ENCODE measurements at places on chromosomes 5 and 9.

- DNase-seq: no peak
Observed at GRCh38 chr5:74196233-74196632, 444.3 kb downstream of the ENC1 start.

GRCh38 chr9:96270236-96270744 lies 31.7 kb downstream of the HSD17B3 start:
- DNase-seq: no peak

DNA sequence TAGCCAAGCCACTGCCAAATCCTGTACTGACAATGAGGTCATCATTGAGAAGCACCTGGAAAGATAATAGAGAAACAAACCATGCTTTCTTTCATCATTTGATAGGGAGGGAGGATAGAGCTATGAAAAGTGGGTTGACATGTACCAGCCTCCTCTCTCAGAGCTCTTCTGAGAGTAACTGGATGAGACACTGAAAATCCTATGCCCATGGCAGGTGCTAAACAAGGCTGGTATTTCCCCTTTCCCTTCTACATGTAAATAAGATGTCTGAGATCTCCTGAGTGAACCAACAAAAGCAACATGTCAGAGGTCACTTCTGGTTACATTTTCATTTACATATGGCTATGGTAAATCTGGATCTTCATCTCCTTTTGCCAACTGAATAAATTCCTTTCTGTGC lies 45.3 kb upstream of the TRAF1 start:
- DNase-seq: no peak

DNA sequence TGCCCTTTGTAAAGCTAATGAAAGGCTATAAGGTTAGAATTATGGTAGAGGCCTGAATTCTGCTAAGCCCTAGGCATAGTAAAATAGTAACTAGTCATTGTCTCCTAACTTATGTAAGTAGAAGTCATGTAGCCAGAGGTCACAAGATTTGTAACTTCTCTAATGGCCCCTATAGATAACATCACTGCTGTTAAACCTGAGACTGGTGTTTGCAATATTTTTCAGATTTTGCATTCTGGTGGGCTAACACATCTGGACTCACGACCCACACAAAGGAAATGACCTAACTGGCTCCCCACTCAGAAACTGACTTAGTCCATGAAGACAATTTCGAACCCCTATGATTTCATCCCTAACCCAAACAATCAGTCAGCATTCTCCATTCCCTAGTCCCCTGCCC lies 37.2 kb upstream of the TTC39B start:
- DNase-seq: no peak

GRCh38 chr5:111299067-111299481 lies 74.9 kb downstream of the CAMK4 start:
- DNase-seq: no peak

DNA sequence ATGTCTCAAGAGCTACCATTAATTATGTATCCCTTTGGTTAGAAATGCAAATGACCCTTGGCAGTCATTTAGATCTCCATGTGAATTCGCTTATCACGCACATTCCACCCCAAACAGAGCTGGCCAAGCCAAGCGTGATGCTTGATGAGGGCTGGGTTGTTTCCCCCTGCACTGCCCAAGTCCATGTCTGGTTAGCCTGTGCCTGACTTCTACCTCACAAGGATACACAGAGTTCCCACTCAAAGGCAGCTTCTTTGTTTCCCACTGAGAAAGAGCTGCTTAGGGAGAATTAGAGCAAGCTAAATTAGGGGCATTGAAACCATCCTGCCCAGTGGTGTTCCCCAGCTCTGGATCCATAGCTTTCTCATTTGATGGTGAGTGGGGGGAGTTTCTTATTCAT lies 87.2 kb downstream of the FSTL4 start:
- no peak for DNase-seq

GRCh38 chr5:137710086-137710485 lies 25.8 kb downstream of the KLHL3 start:
- no peak for DNase-seq

GRCh38 chr5:61449804-61450492 lies 117.9 kb downstream of the ZSWIM6 start:
- peak; percentile 60 for DNase-seq

GRCh38 chr5:81402192-81402930 lies 8.4 kb upstream of the ACOT12 start:
- no peak for DNase-seq

- DNase-seq: no peak
Observed at GRCh38 chr5:136070486-136071285, 41.9 kb downstream of the TGFBI start.

- DNase-seq: no peak
Observed at GRCh38 chr5:16013334-16014065, 166.1 kb downstream of the MARCHF11 start.

DNA sequence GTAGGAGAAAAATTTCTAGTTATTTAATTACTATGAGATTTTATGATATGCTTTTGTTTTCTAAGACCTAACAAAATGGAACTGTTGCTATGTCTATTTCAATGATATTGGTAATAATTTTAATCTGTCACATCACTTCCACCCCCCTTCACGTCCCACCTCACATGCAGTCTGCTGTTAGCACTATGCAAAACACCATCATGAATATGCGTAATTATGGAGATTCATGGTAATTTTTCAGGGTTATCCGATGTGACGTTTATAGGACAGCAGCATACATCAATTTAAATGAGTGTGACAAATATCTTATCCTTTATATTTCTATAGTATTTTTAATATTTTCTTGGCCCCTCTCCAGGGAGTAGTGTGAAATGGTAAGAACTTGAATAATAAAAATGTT lies 283.8 kb upstream of the TMEM161B start:
- DNase-seq: no peak

- no peak for DNase-seq
Observed at GRCh38 chr5:154109416-154110106, 70.8 kb downstream of the MFAP3 start.

- no peak for DNase-seq
Observed at GRCh38 chr5:125575891-125576505, 829.6 kb upstream of the ZNF608 start.

GRCh38 chr9:94717761-94718160 lies 8.7 kb upstream of the AOPEP start:
- no peak for DNase-seq

- DNase-seq: no peak
Observed at GRCh38 chr9:111527347-111527746, 2.4 kb downstream of the ZNF483 start.

DNA sequence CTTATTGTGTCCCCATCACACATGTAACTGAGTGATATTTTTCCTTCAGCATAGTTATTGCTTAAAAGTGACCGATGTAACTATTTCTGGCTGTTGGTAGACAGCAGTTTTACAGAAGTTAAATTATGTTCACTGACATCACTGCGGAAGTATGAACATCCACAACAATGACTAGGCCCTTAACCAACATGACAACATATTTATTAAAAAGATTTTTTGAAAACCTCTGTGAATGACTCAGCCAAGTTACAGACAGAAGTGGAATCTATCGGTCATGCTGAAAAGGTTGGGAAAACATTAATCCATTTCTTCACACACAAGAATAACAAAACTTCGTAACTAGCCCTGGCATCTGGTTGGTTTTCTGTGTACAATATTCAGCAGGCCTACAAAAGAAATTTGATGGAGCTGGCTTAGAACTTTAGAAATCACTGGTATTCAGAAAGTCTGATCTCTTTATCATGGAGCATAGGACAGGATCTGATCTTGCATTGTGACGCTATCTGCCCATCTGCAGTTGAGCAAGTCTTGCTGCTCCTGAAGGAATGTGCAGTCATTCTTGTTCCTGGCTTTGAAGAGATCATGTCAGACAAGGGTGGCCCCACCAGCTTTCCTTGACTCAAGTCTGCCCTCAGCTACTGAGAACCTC lies 6.5 kb downstream of the GLIS3 start:
- peak; percentile 86 for DNase-seq

- DNase-seq: no peak
Observed at GRCh38 chr5:163579729-163580128, 74.3 kb downstream of the MAT2B start.

DNA sequence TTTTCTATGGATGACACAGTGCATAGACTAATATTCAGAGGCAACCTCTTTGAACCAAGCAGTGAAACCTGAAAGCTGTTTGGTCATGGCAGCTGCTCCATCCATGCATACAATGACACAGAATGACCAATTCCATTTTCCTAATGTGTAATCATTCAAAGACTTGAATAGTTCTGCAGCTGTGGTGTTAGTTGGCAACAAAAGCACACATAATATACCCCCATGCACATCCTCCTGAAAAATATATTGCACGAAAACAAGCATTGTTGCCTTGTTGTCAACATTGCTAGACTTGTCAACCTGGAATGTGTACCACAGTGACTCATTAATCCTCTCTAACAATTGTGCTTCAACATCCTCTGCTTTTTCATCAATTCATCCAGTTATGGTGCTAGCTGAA lies 71.0 kb upstream of the SEMA6A start:
- DNase-seq: no peak

- no peak for DNase-seq
Observed at GRCh38 chr5:125602184-125602583, 821.0 kb upstream of the GRAMD2B start.

GRCh38 chr9:36416890-36417289 lies 16.8 kb upstream of the RNF38 start:
- DNase-seq: no peak

GRCh38 chr5:149886692-149887470 lies 57.7 kb downstream of the PDE6A start:
- DNase-seq: no peak

DNA sequence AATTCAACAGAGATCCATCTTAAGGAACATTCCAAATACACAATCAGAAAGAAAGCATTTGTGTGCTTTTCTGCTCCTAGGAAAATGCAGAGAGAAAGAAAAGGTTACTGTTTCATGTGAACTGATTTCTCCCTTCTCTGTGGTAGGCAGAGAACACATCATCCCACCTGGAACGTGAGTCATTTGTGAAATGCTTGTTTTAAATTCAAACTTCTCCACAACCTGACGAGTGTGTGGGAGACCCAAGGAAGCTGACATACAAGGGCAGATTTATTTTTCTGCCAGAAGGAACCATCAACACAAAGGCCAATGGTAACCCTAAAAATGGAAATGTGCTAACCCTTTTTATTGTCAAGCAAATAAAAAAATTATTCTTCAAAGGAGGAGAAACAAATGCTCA lies 156.4 kb downstream of the EFNA5 start:
- DNase-seq: no peak

- DNase-seq: no peak
Observed at GRCh38 chr9:14218253-14218652, 95.7 kb downstream of the NFIB start.

DNA sequence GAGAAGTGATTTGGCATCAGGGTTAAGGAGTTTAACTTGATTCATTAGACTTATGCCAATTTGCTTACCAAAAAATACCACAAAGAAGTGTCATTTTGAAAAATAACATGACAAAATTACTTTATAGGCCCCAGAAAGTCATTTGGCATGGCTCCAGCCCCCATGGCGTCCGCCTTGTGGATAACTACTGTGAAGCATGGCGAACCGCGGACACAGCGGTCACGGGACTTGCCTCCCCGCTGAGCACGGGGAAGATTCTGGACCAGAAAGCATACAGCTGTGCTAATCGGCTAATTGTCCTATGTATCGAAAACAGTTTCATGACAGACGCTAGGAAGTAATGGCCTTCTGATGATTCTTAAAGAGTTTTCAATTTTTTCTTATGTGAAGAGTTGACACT lies 35.4 kb upstream of the TGFBR1 start:
- DNase-seq: no peak

GRCh38 chr5:127281609-127282008 lies 9.0 kb upstream of the MEGF10 start:
- no peak for DNase-seq

GRCh38 chr5:95907067-95907705 lies 54.5 kb downstream of the ELL2 start:
- no peak for DNase-seq

GRCh38 chr5:34501840-34502239 lies 154.3 kb upstream of the RAI14 start:
- DNase-seq: no peak

DNA sequence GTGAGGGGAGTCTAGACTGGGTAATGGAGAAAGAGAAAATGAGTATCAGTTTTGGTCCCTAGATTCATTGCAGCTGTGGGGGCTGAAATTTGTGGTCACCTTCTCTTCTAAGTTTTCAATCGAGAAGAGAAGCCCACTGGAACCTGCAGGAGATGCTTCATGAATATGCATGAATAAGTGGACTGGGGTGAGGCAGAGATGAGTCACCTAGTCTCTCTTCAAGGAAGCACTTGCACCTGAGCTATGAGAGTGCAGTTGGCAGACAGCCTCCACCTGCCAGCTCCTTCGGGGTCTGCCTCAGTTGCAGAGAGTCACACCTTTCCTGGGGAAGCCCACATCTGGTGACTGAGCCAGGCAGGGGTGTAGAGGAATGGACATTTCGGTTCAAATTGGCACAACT lies 69.1 kb downstream of the ZNF366 start:
- no peak for DNase-seq

DNA sequence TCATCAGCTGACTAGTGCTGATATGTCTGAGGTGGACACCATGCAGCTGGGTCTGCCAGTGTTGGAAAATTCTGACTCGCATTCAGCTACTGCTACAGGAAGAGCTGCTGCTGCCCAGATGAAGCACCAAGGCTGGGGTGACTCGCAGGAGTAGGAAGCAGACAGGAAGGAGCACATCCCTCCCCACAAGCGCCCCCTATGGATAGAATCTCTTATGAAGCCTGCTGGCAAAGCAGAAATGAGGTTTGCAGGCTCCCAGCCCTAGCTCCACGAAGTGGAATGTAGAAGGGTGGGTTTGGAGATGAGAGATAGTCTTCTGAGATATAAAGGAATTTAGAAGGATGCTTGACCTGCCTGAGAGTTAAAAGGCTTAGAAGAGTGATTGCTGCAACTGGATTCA lies 443.0 kb downstream of the ACTL7B start:
- no peak for DNase-seq

GRCh38 chr5:38642189-38642911 lies 85.9 kb upstream of the LIFR start:
- DNase-seq: no peak

DNA sequence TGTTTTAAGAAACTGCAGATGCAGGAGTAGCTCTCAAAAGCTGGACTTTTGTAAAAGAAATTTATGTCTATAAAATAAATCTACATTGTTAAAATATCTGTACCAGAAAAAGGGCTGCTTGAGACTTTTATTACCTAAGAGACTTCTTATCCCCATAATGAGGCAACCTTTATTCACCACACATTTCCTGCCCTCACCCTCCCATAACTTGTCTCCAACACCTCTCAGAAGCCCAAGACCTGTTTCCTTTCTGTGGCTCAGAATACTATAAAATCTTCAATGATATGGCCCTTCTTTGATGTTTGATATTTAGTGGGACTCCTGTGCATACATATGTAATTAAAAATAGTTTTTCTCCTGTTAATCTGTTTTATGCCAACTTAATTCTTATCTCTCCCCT lies 141.5 kb upstream of the FER start:
- no peak for DNase-seq

DNA sequence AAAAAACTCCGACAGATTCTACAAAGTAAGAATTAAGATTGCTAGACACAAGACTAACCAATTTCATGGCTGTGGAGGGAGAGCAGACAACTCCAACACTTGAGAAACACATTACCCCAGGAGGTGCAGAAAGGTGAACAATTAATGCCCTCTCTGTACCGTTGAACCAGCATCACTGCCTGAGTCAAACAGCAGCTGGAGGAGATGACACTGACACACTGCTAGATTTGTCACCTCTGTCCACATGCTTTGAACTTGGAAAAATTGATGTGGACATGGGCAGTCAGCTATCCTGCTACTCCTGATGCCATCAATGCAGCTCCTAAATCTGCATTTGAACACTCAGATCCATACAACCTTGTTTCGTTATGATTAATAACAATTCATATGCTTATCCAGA lies 51.7 kb downstream of the GPBP1 start:
- DNase-seq: no peak

GRCh38 chr9:71250581-71250980 lies 129.2 kb upstream of the TRPM3 start:
- no peak for DNase-seq
